ENCODE measurements at places on chromosomes 2 and 18.

DNA sequence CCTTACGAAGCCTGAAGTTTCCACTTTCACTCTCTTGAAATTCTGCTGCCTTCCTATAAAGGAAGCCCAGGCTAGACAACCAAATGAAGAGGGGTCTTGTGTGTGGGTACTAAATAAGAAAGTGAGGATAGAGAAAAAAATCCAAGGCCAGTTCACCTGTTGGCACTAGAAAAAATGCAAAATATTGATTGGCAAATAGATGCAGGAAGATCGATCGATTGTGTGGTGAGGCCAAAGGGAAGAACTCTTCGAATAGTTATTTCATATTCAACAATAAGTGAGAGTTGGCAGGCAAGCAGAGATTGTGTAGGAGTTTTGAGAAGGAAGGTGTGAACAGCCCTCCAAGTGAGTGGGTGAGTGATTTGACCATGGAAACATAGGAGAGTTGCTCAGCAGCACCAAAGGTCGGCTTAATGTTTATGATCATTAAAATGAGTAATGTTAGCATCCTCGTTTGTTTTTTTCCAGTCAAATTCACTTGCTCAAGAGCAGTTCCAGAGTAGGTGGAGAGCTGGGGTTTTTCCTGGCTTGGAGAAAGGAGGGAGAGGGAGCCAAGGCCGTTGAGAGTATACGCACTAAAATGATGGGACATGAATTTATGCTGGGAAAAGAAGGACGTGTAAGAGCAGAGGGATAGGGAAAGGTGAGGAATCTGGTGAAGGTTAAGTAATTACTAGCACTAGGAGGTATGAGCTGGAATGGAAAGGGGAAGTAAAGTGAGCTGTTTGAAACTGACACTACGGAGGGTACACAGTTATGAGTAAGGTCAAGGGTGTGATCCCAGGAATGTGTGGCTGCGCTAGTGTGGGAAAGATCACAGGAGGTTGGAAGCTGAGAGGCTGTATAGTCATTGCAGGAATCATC is 1.1 kb upstream of the NAPG start:
- H3K27ac ChIP-seq: no peak overlapping the region
- peaks cover 16% of the 10 kb centered on the region for H3K4me1 ChIP-seq
- DNase-seq: no peak
- peak overlapping the region; percentile 91 for H3K4me3 ChIP-seq
- H3K27me3 ChIP-seq: no peaks in the 10 kb centered on the region
- H3K36me3 ChIP-seq: peaks cover 5% of the 10 kb centered on the region

DNA sequence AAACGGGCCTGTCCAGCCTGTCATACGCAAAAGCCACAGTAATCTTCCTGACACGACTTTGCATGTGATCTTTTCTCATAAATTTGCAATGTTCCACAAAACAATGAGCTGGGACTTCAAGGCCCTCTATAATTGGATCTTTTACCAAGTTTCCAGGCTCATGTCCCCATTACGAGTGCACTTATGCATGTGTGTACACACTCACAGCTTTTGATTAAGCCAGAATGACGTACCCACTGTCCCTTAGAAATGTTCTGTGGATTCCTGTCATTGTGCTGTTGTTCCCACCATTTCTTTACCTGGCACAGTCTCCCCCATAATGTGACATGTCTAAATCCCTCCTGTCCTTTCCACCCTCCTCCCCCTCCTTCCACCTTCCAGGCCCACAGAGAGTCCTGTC is 19.7 kb upstream of the TMEM247 start:
- no peak for DNase-seq
- peaks cover 6% of the 10 kb centered on the region for H3K4me1 ChIP-seq
- H3K36me3 ChIP-seq: no peaks in the 10 kb centered on the region
- H3K27me3 ChIP-seq: no peaks in the 10 kb centered on the region
- H3K4me3 ChIP-seq: no peak overlapping the region
- H3K27ac ChIP-seq: no peak overlapping the region

- H3K4me3 ChIP-seq: no peak overlapping the region
- DNase-seq: no peak
- H3K27ac ChIP-seq: no peak overlapping the region
- no peaks in the 10 kb centered on the region for H3K27me3 ChIP-seq
Measured at GRCh38 chr2:237733677-237734300, 64.8 kb upstream of the RBM44 start.

- peaks cover 22% of the 10 kb centered on the region for H3K4me1 ChIP-seq
- DNase-seq: peak; percentile 72
- H3K27me3 ChIP-seq: no peaks in the 10 kb centered on the region
Measured at GRCh38 chr2:173963323-173963816, 1.8 kb downstream of the SP3 start.

Data from MCF 10A (cell line).